Left colon (tissue), 2 donors: ENCODE measurements at places on chromosomes 12 and 14.

DNA sequence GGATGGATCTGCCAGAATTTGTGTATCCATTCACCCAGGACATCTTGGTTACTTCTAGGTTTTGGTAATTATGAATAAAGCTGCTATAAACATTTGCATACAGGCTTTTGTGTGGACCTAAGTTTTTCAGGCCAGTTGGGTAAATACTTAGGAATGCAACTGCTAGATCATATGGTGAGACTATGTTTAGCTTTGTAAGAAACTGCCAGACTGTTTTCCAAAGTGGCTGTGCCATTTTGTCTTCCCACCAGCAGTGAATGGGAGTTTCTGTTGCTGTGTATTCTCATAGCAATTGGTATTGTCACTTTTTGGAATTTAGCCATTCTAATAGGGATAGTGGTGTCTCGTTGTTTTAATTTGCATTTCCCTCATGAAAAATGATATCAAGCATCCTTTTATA is 133.0 kb downstream of the KIF26A start:
- no peak for DNase-seq

DNA sequence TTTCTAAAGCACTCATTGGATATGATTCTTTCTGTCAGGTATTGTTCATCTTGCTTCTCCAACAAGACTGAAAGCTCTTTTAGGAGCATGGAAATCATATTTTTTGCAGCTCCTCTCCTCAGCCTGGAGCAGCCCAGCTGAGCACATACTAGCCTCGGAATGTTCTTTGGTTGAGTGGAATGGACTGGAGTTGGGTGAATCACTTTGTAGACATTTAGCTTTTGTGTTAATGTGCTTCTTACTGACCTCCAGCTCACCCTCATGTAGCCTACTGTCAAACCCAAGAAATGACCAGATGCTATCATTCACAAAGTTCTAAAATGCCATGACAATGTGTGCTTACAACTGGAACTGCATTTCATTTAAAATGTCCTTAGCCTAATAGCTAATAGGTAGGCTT is 161.1 kb downstream of the NUAK1 start:
- no peak for DNase-seq

DNA sequence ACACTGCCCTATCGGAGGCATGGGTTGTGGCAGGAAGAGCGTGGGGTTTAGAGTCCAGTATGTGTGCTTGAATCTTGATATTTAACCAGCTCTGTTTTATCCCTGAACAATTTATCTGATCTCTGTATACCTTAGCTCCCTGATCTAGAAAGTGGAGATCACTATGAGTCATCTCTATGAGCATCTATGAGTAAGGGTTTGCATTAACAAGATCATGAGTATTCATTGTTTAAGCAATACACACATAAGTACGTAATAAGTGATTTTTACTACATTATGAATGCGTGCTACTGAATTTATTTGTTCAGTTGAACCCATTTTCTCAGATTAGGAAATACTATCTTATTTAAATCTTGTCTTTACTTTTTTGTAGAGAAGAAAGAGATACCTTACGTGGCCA is 49.4 kb downstream of the GPATCH2L start:
- no peak for DNase-seq

- DNase-seq: no peak
Measured at GRCh38 chr14:63543826-63544406, 739 bp upstream of the PPP2R5E start.

DNA sequence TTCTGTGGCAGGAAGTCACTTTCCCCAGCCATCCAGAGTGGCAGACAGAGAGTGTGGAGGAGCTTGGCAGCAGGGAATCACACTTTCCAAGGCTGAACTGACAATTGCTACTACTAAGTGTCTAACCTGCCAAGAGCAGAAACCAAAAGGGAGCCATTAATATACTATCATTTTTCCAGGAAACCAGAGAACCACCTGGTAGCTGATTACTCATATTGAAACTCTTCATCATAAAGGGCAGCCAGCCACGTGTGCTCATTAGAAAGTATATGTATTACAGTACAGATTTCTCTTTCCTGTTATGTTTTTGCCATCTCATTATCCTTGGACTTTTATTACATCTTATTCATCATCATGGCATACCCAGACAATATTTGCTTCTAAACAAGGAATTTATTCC is 374.9 kb downstream of the GXYLT1 start:
- DNase-seq: no peak
